IPS DF 6.9 (cell line): ENCODE measurements at places on chromosomes 12 and 14.

DNA sequence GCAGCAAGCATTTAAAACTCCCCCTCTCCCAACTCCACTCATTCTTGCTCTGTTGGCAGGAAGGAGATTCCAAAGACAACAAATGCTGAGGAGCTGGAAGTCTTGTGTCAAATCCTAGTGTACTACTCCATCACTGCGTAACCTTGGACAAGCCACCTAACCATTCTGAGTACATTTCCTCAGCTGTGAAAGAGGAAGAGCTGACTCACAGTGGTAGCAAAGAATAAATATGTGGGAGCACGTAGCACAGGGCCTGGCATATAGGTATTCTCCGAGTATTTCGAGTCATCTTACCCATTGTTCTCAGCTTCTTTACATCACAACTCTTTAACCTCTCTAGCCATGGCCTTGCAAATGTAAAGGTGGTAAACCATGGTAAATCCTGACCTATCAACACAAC, 28.7 kb downstream of the EGLN3 start:
- DNase-seq, result no peak
- H3K4me1 ChIP-seq, result peaks cover 3% of the 10 kb centered on the region; the same call in 1 of the 2 replicates
- H3K4me3 ChIP-seq, result no peak overlapping the region
- no peak overlapping the region for H3K27ac ChIP-seq

DNA sequence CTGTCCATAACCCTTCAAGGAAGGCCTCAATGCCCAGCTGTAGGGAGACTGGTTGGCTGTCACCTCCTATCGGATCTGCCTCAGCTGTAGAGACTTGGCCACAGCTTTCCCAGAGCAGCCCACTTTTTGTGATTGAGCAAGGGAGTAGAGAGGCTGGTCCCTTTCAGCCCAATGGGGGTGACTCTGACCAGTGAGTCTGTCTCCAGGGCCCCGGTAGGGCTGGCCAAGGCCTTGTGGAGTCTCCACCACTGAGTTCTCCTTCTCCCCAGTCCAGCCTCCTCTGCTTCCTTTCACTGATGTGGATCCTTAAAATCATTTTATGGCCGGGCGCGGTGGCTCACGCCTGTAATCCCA, 14.5 kb upstream of the HPD start:
- no peak overlapping the region for H3K27ac ChIP-seq
- no peaks in the 10 kb centered on the region for H3K4me1 ChIP-seq
- H3K27me3 ChIP-seq, result no peaks in the 10 kb centered on the region
- no peak overlapping the region for H3K4me3 ChIP-seq
- no peaks in the 10 kb centered on the region for H3K36me3 ChIP-seq

- no peak for DNase-seq
- H3K4me1 ChIP-seq, result peaks cover 3% of the 10 kb centered on the region
- no peak overlapping the region for H3K27ac ChIP-seq
- no peaks in the 10 kb centered on the region for H3K36me3 ChIP-seq
- H3K4me3 ChIP-seq, result no peak overlapping the region
Observed at GRCh38 chr14:24857277-24857676, 192.7 kb downstream of the STXBP6 start.

DNA sequence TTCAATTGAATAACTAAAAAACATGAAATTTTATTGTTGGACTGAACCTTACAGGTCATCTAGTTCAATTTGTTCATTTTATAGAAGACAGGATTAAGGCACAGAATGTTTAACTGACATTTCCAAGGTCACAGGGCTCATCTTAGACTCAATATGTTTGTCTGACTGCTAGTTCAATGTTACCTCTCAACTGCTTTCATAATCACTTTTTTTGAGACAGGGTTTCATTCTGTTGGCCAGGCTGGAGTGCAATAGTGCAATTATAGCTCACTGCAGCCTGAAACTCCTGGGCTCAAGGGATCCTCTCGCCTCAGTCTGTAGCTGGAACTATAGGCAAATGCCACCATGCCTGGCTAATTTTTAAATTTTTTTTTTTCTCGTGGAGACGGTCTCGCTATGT, 24.4 kb upstream of the ITGA5 start:
- peaks cover 19% of the 10 kb centered on the region for H3K27me3 ChIP-seq
- H3K27ac ChIP-seq, result no peak overlapping the region
- no peak overlapping the region for H3K4me3 ChIP-seq

DNA sequence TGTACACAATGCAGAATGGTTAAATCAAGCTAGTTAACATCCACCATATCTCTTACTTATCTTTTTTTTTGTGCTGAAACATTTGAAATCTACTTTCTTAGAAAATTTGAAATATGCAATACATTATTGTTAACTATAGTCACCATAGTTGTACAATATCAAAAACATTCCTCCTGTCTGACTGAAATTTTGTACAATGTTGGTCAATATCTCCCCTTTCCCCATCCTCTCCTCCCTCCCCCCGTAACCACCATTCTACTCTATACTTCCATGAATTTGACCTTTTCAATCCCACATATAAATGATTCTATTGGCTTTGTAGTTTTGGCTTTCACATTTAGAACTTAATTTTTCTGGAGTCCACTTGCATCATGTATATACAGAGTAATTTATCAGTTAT, 63.5 kb upstream of the DCD start:
- no peak overlapping the region for H3K4me3 ChIP-seq
- no peaks in the 10 kb centered on the region for H3K27me3 ChIP-seq
- H3K36me3 ChIP-seq, result no peaks in the 10 kb centered on the region
- no peaks in the 10 kb centered on the region for H3K4me1 ChIP-seq
- no peak for DNase-seq

DNA sequence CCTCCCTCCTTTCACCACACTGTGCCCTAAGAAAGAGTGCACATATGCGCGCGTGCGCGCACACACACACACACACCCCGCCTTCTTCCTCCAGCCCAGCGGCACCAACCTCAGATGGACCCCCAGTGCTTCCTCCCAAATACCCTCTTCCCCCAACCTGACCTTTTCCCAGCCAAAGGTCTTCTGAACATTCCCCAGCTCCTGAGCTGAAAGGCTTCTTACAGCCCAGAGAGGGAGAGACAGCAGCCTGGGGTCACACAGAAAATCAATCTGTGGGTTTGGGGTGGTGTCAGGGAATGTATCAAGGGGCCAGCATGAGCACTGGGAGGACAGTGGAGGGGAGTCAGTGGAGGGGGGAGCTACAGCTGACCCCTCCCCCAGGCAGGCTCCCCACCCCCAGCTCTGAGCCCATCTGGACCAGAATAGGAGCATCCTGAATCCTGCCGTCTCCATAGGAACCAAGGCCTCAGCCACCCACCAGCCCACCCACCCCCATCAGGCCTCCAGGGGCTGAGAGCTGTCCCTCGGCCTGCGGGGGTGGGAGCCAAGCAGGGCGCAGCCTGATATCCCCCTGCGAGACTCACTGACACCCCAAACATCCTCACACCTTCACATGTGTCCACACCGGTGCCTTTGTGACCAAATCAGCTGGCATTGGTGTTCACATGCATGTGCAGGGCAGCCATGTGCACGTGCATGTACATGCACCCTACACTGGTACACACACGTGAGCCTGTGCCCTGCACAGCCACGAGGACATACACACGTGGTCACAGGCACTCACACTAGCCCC, 5.7 kb downstream of the RASAL1 start:
- 0 out of 2 replicates have a peak, but pooled peaks cover 2% of the 10 kb centered on the region for H3K4me1 ChIP-seq
- H3K36me3 ChIP-seq, result no peaks in the 10 kb centered on the region
- no peaks in the 10 kb centered on the region; the same call in 1 of the 2 replicates for H3K27me3 ChIP-seq
- no peak overlapping the region for H3K27ac ChIP-seq
- no peak for DNase-seq

- H3K4me3 ChIP-seq, result no peak overlapping the region
- H3K36me3 ChIP-seq, result no peaks in the 10 kb centered on the region
- H3K27me3 ChIP-seq, result no peaks in the 10 kb centered on the region
- no peak overlapping the region for H3K27ac ChIP-seq
- no peaks in the 10 kb centered on the region for H3K4me1 ChIP-seq
Observed at GRCh38 chr14:54864526-54864925, 38.1 kb downstream of the GCH1 start.

DNA sequence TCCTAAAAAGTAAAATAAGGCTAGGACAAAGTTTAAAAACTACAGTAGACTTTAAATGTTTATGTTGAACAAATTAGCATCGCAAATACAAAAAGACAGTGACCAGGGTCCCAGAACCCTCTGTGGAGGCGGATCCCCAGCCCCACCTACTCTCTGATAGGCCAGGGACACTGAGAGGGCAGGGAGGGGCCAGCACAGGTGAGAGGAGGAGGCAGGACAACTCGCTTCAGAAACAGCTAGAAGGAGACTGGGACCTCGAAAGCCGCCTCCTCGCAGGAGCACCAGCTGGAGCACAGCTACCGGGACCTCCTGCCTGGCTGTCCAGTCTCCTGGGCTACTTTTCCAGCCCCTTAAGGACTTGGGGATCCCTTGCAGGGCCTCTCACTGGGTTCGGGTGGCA, 992 bp downstream of the DNAH10 start:
- DNase-seq, result peak; percentile 48
- no peaks in the 10 kb centered on the region; the same call in 1 of the 2 replicates for H3K36me3 ChIP-seq
- H3K4me3 ChIP-seq, result peak overlapping the region; percentile 38; the same call in 1 of the 2 replicates
- no peaks in the 10 kb centered on the region for H3K27me3 ChIP-seq

DNA sequence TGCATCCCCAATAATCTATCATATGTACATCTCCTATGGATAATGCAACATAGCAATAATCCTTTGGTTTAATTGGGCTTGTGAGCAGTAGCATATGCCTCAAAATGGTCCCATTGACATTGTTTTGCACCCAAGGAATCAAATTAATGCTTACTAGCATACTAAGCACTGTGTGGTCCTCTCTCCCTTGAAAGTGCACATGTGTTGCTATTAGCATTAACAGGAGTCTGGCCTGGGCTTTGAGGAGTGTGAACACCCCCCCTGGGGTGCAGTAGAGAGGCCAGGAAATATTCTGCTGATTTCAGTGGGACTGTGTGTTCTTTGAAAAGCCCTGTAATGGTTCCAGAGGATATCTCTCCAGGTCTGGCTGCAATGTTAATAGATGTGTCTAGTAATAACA, 1148.4 kb downstream of the VRK1 start:
- 0 out of 2 replicates have a peak, but pooled peaks cover 2% of the 10 kb centered on the region for H3K4me1 ChIP-seq
- H3K27ac ChIP-seq, result no peak overlapping the region
- no peaks in the 10 kb centered on the region for H3K36me3 ChIP-seq
- H3K27me3 ChIP-seq, result no peaks in the 10 kb centered on the region

DNA sequence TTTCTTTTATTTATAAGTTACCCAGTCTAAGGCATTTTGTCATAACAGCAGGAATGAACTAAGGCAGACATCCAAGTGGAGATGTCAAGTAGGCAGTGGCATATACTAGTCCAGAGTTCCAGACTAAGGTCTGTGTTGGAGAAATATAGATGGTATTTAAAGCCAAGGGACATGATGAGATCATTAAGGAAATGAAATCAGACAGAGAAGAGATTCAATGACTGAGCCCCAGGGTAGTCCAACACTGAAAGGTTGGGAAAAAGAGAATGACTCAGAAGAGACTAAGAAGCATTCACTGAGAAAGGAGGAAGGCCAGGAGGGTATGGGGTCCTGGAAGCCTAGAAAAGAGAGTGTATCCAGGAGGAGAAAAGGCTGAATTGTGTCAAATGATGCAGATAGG, 442.2 kb upstream of the CCDC196 start:
- H3K36me3 ChIP-seq, result no peaks in the 10 kb centered on the region
- no peaks in the 10 kb centered on the region for H3K27me3 ChIP-seq
- H3K27ac ChIP-seq, result no peak overlapping the region
- H3K4me1 ChIP-seq, result no peaks in the 10 kb centered on the region
- no peak overlapping the region for H3K4me3 ChIP-seq
- DNase-seq, result no peak

DNA sequence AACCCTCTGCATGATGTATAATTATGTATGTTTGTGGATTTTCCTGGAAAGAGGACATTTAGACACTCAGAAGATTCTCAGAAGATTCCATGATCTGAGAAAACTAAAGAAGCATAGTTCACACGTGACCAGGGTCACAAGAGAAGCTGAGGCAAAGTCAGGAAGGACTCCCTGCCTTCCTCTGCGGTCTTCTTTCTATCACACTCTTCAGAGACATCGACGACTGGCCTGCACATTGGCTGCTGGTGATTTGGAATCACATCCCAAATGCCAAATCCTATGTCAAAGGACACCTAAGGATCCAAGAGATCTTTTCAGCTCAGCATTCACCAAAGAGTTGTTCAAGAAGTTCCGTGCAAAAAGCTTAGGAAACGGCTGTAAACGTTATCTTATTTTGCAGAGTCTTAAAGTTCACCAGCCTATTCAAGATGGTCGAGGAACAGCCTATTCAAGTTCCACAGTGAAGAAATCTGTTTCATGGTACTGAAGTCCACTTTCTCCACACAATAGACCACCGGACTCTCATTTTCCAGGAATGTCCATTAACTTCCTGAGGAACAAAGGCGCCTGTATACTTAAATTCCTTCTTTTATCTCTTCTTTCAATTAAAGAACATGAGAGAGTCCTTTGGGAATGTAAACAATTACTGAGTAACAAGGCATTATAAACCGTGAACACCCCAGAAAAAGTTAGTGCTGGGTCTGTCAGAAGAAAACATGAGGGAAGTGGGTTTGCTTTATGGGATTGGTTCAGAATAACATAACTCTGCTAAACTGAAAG, 42.1 kb downstream of the IGF1 start:
- H3K4me3 ChIP-seq, result no peak overlapping the region
- DNase-seq, result no peak
- no peak overlapping the region for H3K27ac ChIP-seq
- H3K27me3 ChIP-seq, result no peaks in the 10 kb centered on the region
- H3K36me3 ChIP-seq, result no peaks in the 10 kb centered on the region
- H3K4me1 ChIP-seq, result no peaks in the 10 kb centered on the region

- H3K36me3 ChIP-seq, result no peaks in the 10 kb centered on the region
- no peak overlapping the region for H3K27ac ChIP-seq
- peak; percentile 57 for DNase-seq
- no peaks in the 10 kb centered on the region for H3K27me3 ChIP-seq
- peaks cover 4% of the 10 kb centered on the region; the same call in 1 of the 2 replicates for H3K4me1 ChIP-seq
Observed at GRCh38 chr12:64691227-64691794, 67.9 kb downstream of the GNS start.

GRCh38 chr12:80622271-80622670, 85.2 kb upstream of the MYF6 start:
- H3K4me1 ChIP-seq, result no peaks in the 10 kb centered on the region
- no peaks in the 10 kb centered on the region for H3K36me3 ChIP-seq
- no peak for DNase-seq

- DNase-seq, result no peak
- H3K4me3 ChIP-seq, result no peak overlapping the region
- H3K36me3 ChIP-seq, result no peaks in the 10 kb centered on the region
- no peaks in the 10 kb centered on the region; the same call in 1 of the 2 replicates for H3K4me1 ChIP-seq
- no peak overlapping the region for H3K27ac ChIP-seq
Observed at GRCh38 chr14:97276573-97276972, 479.4 kb downstream of the VRK1 start.

DNA sequence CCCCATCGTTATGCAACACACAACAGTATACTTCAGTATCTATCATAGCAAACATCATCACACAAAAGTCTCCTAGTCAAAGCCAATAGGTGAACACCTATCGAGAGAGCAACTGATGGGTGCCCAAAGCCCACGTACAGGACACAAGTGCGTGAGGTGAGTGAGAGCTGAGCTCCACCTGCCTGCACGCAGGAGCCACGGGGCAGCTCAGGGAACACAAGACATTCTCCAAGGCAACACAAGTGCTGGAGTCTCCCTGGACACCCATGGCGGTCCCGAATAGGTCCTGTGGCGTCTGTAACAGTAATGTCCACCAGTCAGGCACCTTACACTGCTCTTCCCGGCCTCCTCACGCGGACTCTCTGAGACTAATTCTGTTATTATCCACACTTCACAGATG, 44.3 kb downstream of the CDC42BPB start:
- no peak overlapping the region for H3K27ac ChIP-seq
- H3K27me3 ChIP-seq, result no peaks in the 10 kb centered on the region
- H3K36me3 ChIP-seq, result no peaks in the 10 kb centered on the region
- no peak overlapping the region for H3K4me3 ChIP-seq

- peaks cover 1% of the 10 kb centered on the region; the same call in 1 of the 2 replicates for H3K4me1 ChIP-seq
- H3K36me3 ChIP-seq, result 0 out of 2 replicates have a peak, but pooled peaks cover 2% of the 10 kb centered on the region
- no peak overlapping the region for H3K27ac ChIP-seq
Observed at GRCh38 chr14:74531467-74531866, 37.9 kb downstream of the ISCA2 start.
